ENCODE measurements at places on chromosomes 3 and 15. TPM values are rescaled to one million over a fixed set of nuclear protein-coding genes. Genes with fewer than 3 reads are reported as not detected.
A peak's percentile ranks its signal among the peaks of the same experiment; 100 is the strongest.

ZNF710 gene
- total RNA-seq = 11.6 TPM

GATM gene
- total RNA-seq = 26.7 TPM

ZFYVE19 gene
- 8.6 TPM for total RNA-seq

AEN gene
- total RNA-seq = 12.2 TPM

FAM174B gene
- total RNA-seq = 8.0 TPM

DET1 gene
- 3.1 TPM for total RNA-seq

GOLGA8Q gene
- 0.67 TPM for total RNA-seq

ASB14 gene
- total RNA-seq = not detected

ADGRG7 gene
- not detected for total RNA-seq

GRCh38 chr3:187021748-187022402, 91.5 kb downstream of the ST6GAL1 start:
- DNase-seq = no peak

GRCh38 chr15:55044162-55044561, 152.6 kb downstream of the RSL24D1 start:
- no peak for DNase-seq

- DNase-seq = no peak
Measured at GRCh38 chr3:141798448-141798845, 35.2 kb downstream of the GRK7 start.

GRCh38 chr3:141218162-141218835, 13.3 kb upstream of the PXYLP1 start:
- no peak for DNase-seq

DNA sequence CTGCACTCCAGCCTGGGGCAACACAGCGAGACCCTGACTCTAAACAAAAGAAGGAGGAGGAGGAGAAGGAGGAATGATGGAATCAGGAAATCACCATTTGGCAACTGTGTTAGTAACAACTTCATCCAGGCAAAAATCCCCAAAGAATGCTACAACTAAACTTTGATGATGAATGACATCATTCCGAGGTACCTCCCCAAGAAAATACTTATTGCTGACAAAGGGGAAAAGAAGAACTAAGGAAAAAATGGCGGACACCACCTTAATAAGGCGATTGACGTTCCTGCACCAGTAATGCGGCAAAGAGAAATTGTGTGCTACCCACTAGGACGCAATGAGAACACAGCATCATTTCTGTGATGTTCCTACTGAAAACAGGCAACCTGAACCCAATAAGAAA, 78.2 kb upstream of the SLC6A11 start:
- no peak for DNase-seq

- DNase-seq = no peak
Measured at GRCh38 chr3:42489937-42490227, 12.6 kb upstream of the VIPR1 start.

- DNase-seq = no peak
Measured at GRCh38 chr15:29680465-29681165, 141.7 kb downstream of the TJP1 start.

DNA sequence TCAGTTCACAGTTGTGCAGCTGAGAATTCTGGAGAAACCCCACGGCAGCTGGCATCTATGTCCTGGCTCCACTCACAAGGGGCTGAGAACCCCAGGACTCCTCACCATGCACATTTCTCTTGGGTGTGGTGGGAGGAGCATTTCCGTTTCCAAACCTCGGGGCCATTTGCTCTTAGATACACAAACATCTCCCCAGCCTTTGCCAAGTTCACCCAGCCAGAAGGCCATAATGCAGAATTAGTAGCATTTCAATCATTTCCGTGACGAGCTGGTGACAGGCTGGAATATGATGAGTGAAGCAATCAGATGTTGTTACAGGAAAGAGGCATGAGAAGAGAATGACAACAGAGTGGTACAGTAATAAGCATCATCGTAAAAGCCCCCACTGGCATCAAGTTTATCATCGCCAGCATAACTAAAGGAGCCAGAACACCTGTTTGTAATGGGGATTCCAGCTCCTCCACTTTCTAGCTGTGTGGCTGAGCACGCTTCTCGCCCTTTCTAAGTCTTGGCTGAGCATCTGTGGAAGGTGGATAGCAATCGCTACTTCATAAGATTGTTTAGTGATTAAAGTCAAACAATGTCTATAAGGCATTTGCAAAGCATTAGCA, 82.0 kb downstream of the LIPC start:
- no peak for DNase-seq

DNA sequence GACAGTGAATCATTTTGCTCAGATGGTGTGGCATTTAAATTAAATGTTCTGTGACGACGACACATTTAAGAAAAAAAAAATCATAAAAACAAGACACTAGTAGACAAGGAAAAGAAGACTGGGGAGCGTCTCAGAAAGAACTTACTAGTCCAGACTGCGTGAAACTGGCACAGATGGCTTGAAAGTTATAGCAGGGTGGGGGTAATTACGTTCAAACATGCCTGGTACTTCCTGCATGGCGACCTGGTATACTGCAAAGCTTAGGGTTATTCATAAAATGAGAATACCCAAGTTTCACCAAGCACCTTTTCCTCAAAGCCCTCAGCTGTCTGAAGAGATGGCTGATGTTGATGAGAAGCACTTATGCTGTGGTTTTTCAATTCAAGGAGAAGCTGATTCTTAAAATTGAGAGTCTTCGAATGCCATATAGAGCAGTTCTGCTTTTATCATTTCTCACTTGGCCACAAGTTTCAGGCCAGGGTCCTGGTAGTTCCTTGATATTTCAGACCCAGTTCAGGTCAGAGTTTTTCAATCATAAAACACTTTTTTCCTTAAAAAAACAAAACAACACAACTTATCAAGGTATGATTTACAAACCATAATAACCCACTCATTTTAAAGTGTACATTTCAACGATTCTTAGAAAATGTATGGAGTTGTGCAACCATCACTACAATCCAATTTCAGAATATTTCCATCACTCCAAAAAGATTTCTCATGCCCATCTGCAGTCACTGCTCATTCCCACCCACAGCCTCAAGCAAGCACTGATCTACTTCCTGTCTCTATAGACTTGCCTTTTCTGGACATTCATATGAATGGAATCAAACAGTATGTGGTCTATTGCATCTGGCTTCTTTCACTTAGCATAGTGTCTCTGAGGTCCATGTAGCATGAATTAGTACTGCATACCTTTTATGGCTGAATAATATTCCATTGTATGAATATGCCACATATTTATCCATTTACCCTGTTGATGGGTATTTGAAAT, 24.7 kb downstream of the PCOLCE2 start:
- DNase-seq = no peak

DNA sequence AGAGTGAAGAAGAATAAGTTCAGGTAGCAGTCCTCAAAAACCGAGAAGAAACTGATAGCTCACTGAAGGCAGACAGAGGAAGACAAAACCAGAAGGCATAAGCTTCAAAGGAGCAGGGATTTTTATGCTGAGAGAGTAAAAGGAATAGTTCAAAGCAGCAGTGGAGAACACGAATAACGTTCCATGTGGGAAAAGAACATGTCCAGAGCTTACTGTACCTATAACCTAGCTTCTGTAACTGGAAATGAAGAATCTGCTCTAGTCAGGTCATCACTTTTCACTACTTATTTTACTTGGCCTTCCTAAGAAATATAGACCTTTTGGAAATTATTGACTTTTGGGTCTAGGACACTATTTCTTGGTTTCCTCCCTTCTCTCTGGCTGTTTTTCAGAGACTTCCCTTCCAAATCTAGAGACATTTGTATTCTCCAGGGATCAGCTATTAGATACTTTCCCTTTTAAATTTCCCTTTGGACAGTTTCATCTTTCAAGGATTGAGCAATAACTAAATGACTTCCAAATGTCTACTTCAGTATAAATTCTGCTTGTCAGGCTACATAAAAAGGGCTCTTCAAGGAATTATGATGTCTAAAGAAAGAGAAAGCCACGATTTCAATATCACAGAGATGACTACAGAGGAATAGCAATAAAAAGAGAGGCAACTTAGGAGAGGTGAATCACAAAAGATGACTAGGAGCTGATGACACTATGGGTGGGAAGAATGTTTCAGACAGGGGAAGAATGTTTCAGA, 46.7 kb downstream of the UBE3A start:
- DNase-seq = no peak

GRCh38 chr3:62995119-62995518, 119.9 kb upstream of the CADPS start:
- no peak for DNase-seq

GRCh38 chr3:6640907-6641306, 220.0 kb upstream of the GRM7 start:
- no peak for DNase-seq

DNA sequence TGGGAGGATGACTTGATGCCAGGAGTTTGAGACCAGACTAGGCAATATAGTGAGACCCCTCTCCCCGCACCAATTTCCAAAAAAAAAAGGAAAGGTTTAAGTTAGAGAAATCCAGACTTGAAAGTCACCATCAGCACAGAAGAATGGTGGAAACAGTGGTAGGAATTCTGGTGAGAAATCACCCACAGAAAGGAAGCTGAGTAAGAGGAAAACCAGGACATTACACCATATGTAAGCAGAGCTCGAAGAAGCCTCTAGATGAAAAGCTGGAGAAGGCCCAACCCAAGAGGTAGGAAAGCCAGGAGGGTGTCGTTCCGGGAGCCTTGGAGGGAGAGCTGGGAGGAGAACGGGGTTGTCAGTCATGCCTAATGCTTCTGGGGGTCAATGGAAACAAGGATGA, 40.5 kb downstream of the RASGRP1 start:
- DNase-seq = no peak

DNA sequence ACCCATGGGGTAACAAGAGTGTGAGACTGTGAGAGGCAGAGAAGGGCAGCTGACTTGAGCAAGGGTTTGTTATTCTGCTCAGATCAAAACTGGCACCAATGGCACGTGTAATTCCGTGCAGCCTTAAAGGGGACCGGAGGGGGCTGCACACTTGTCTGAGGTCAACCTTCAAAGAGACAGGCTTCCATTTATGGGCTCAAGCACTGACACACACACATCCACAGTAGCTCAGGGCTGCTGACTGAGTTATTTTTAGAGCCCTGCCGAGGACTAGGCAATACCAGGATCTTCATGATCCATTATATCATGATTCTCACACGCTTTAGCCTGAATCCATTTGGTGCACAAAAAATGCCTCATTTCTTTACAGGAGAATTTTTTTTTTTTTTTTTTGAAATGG, 20.6 kb upstream of the SPTBN5 start:
- peak; percentile 12 for DNase-seq

GRCh38 chr3:13529196-13530112, 19.5 kb upstream of the FBLN2 start:
- DNase-seq = peak; percentile 26

DNA sequence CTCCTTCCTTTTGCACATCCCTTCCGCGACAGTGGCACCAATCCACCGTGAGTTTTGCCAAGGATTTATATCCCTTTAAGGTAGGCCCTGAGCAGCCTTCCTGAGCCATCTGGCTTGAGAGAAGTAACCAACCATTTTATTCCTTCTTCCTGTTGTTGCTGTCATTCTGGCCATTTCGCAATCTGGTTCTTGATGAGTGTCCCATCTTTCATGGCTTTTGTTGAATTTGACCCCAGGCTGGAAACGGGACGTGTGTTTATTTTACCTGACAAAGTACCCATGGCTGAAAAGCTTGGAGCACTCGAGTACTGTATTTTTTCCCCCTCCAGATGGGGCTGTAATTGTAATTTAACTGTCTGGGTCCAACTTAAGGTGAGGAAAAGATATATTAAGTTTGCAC, 173.4 kb downstream of the WNT5A start:
- no peak for DNase-seq

- no peak for DNase-seq
Measured at GRCh38 chr3:143771258-143771657, 77.0 kb downstream of the SLC9A9 start.

GRCh38 chr3:143036557-143036956, 35.2 kb downstream of the U2SURP start:
- DNase-seq = no peak

DNA sequence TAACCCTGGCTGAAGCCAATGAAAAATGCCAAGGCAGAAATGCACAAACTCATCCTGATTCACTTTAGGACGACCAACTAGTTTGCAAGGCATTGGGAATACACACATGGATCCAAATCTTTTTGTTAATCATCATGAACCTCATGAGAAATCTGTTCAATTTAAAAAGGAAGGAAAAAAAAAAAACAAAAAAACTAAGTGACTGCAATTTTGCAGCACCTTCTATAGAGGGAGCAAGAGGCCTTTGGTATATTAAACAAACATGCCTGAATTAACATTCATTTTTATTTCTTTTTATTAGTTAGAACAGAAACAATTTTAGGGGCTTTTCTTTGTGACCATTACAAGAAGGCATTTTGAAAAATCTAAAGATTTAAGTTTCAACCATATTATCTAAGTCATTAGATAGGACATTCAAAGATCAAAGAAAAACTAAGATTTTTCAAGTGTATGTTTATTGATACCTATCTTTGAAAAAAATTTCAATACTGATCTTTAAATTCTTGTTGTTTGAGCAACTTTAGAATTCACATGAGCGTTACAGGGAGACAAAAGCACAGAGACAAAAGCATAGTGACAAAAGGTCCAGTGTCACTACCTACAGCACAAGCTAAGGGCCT, 182.4 kb downstream of the CBLB start:
- no peak for DNase-seq
